Glomerular endothelial cell (primary cell): ENCODE measurements at places on chromosomes 11 and 22. TPM values are rescaled to one million over a fixed set of nuclear protein-coding genes. Genes with fewer than 3 reads are reported as not detected.

DNA sequence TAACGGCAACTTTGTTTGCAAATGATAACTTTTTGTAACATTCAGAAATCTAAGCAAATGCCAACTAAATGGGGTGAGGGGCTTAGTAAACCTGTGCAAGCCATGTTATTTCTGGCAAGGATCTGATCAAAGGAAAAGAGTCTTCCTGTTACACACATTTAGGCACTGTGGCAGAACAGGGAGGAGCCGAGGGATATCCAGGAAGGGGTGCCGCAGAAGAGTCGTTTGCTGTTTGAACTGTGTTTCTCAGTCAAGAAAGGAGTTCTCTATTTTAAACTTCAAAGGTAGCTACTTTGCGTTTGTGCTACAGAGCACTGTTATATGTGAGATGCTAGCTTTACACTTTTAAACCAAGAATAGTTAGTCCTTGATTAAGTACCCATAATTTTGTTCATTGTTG, 175.5 kb downstream of the ETS1 start:
- DNase-seq = no peak

DNA sequence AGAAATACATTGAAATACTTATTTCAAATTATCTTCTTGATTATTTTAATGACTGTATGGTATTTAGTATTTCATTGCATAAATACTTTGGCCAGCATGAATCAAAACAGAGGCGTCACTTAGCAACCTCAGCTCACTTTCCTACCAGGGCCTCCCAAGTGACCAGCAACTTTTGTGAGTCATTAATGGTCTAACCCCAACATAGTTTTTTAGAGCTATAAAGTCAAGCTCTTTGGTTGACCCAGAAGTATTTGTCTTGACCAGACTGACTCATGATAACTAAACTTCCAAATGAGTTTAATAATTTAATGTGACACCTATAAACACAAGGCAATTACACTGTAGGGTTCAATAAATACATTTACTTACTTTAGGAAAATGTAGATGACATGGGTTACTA, 27.9 kb upstream of the RBMXL2 start:
- no peak for DNase-seq

GRCh38 chr11:1672613-1673350, 24.2 kb upstream of the KRTAP5-6 start:
- DNase-seq = no peak

GRCh38 chr11:133803026-133803425, 42.3 kb downstream of the SPATA19 start:
- no peak for DNase-seq

The SCUBE1 gene
- 68.9 and 69.1 TPM in 2 replicates for total RNA-seq

GRCh38 chr11:31240340-31240904, 129.1 kb downstream of the DCDC1 start:
- peak; percentile 10 for DNase-seq

DNA sequence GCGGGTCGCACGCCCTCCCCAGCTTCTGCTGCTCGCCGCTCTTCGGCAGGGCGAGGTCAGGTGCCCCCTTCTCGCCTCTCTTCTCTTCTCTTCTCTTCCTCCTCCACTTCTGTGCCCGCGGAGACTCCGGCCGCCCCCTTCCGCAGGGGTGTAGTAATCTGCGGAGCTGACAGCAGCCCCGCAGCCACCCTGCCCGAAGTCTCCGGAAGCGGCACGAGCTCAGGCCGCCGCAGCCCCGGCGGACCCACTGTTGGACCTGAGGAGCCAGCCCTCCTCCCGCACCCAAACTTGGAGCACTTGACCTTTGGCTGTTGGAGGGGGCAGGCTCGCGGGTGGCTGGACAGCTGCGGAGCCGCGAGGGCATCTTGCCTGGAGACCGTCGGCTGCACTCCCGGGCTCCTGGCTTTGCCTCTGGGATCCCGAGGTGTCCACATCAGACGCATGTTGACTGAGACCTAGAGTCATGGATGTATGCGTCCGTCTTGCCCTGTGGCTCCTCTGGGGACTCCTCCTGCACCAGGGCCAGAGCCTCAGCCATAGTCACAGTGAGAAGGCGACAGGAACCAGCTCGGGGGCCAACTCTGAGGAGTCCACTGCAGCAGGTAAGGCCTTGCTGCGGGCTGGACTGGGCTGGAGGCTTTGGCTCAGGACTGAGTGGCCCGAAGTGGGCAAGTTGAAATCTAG, 486 bp downstream of the STIM1 start:
- no peak for DNase-seq

DNA sequence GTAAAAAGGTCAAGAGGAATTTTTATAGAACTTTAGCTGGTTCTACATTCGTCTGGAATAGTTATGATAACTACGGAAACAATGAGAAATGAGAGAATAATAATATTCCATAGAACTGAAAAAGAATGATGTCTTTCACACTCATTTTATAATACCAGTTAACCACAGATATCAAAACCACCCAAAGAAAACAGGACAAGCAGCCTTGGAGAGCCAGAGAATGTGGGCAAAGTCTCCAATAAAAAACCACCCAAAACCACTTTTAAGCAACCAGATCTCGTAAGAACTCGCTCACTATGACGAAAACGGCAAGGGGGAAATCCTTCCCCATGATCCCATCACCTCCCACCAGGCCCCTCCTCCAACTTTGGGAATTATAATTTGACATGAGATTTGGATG, 60.8 kb downstream of the ARHGAP32 start:
- no peak for DNase-seq

The RASSF10 gene
- total RNA-seq = 0.23 and 0.34 TPM in 2 replicates

DNA sequence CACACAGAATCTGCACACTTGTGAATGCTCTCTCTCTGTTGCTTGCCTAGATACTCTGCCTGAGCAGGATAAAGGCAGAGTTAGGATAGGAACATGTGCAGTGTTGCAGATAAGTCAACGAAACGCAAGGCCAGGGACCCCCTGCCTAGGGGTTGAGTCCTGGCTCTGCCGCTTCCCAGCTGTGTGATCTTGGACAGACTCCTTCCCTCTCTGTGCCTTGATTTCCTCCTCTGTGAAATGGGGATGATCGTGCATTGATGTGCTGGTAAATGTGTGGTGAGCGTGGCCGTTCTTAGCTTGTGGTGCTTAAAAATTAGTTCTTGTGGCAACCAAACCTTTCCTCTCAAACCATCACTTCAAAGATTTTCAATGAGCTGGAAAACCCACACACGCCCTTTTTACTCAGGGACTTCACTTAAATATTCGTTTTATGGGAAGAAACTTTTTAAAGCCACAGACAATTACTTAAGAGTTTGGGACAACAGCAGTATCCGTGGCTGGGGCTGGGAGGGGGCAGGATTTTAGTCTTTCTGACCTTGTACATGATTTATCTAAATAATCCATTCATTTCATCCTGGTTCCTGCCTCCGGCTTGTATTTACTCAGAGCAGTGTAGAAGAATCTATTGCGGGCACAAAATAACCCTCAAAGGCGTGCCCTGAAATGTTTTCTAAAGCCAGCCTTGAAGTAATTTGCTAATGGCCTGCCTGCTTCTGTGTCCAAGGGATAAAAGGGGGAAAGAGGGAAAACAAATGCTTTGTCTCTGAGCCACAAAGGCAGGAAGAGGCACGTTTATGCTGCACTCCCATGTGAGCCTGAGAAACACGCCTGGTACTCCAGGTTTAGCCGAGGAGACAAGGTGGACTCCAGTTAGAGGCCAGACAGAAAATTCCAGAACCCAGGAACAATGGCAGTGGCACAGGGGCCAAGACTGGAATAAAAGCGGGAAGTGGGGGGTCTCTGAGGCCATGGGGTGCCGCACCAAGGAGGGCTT, 85.0 kb upstream of the CRYBB3 start:
- DNase-seq = no peak

- no peak for DNase-seq
Measured at GRCh38 chr11:1036303-1036923, at the start of gene MUC6. TSS of gene MUC6 (minus strand) at chr11:1036718. CDS start at chr11:1036655, 63 bp downstream.

GRCh38 chr11:9823887-9824385, 160.1 kb downstream of the SWAP70 start:
- no peak for DNase-seq

GRCh38 chr11:61671527-61671926, 8.7 kb upstream of the DAGLA start:
- no peak for DNase-seq

The CSKMT gene
- total RNA-seq = 2.4 and 2.5 TPM in 2 replicates

DNA sequence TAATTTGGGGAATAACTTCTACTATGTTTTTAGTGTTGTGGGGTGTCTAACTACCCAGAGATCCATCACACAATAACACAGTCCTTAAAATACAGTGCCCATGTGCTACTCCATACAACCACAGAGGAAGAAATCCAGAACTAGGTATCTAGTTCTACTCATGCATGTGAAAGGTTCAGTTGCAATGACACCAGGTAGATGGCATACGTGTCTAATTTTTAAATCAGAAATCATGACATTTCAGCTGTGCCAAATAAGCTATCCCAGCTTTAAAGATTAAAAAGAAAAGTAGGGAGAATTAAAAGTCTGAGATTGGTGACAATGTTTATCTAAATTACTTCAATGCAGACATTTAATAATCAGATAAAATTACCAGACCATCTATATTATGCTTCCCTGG, 122.2 kb downstream of the CD44 start:
- no peak for DNase-seq

GRCh38 chr11:32297611-32298011, 137.7 kb downstream of the WT1 start:
- DNase-seq = no peak

The MRPL21 gene
- 47.5 and 76.8 TPM in 2 replicates for total RNA-seq

The CARS1 gene
- 47.5 and 53.4 TPM in 2 replicates for total RNA-seq

DNA sequence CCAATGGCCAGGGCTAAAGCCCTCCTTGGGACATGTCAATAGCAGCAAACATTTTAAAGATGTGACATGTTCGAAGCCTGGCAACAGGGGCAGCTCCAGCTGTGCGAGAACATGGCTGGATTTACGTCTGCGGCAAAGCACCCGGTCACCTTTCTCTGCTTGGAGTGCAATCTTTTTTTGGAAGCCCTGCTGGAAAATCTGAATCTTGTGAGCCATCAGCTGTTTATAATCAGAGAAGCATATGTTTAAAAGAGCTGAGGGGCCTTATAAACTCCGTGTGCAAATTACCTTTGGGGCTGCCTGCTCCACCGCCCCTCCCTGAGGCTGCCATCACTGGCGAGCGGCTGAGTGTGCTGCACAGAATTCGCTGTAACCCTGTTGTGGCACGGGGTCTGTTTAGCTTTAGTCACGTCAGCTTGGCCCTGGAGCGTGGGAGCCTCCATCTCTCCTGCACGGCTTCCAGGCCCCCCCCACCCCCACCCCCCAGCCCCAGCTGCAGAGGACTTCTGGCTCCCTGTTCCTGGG, 9.0 kb upstream of the KCNQ1OT1 start:
- DNase-seq = no peak

The MPZL3 gene
- total RNA-seq = 4.1 and 4.7 TPM in 2 replicates

The BCO2 gene
- 1.3 and 1.9 TPM in 2 replicates for total RNA-seq

DNA sequence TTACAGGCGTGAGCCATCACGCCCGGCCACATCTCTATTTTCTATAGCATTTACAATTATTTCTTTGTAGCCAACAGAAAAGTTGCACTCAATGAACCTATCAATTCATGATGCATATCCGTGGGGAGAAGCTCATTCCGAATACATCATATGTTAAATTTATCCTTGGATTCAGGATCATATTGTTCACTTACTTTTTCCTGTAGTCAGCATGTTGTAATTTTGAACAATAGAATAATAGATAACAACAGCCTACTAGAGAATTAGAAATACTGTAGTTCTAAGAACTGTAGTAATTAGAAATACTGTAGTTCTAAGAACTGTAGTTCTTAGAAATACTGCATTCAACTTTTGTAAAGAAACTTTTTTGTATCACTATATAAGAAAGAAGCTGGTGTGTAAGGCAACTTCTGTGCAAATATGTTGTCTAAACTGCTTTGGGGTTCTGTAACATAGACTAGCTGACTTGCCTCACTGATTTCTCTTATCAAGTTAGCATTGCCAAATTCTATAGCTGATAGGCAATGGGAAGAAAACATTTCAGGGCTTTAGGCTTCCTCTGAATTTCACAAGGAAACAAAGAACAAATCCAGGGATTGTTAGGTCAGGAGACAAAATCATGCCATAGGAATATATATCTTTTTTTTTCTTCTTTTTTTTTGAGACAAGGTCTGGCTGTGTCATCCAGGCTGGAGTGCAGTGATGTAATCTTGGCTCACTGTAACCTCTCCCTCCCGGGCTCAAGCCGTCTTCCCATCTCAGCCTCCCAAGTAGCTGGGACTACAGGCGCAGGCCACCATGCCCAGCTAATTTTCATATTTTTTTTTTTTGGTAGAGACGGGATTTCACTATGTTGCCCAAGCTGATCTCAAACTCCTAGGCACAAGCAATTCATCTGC, 91.9 kb downstream of the CSTPP1 start:
- no peak for DNase-seq

The C11orf86 gene
- total RNA-seq = not detected in 2 replicates

DNA sequence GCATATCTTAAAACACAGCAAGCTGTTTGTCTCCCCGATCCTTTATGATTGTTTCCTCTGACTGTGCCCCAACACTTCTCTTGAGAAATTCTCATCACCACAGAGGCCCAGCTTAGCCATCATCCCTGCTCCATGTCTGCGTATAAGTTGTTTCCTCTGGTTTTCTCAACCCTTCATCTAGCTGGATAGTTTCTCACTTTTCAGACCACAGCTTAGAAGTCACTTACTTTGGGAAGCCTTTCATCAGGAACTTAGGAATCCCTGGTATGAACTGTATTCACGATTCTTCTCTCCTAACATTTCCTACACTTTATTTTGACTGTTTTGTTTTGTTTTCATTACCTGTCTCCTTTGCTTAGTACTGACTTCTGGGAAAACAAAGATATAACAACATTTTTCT, 295.2 kb downstream of the GUCY1A2 start:
- DNase-seq = no peak

The RASL10A gene
- total RNA-seq = 0.10 and 0.93 TPM in 2 replicates

DNA sequence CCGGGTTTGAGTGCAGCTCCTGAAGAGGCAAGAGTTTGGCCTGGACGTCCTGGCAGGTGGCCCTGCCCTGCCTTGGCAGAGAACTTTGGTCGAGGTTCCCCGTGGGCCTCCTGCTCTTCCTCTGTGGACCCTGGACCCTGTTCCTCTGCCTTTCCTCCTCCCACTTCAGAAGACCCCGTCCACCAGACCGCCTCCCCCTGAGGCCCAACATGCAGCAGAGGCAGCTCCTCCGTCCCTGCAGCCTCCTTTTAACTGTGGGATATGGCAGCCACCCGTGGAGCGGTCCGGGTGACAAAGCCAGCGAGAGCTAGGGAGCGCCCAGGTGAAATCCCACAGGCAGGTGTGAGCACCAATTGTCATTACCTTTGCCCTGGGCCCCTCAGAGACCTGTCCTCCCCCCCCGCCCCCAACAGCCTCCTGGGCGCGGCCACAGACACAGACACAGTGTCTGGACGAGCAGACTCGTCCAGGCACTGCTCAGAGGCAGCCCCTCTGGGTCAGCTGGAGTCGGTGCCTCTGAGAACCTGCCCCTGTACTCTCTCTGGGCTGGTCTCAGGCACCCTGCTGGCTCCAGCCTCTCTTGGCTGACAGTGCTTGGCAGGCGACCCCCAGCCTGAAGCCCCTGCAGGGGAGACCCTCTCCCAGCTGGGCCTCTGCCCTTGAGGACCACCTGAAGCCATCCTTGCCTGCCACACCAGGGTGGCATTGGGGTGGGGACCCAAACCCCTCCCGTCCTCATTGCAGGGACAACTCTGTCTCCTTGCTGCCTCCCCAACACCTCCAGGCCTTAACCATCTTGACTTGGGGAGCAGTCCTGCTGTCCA, 4.1 kb upstream of the PTDSS2 start:
- no peak for DNase-seq
